ENCODE measurements at places on chromosomes 6 and 20.

DNA sequence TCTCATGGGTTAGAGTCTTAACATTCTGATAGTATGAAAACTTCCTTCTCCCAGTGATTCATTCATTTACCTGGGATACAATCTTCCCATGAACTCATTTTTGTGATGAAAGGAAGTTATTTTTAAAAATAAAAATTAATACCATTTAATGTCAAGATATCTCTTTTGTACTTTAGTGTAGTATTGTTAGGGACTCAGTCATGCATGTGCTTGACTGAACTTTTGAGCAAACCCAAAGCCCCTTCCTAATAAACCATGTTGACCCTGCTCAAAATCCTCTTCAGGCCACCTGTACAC is 52.4 kb downstream of the RNF217 start:
- no peak for DNase-seq

DNA sequence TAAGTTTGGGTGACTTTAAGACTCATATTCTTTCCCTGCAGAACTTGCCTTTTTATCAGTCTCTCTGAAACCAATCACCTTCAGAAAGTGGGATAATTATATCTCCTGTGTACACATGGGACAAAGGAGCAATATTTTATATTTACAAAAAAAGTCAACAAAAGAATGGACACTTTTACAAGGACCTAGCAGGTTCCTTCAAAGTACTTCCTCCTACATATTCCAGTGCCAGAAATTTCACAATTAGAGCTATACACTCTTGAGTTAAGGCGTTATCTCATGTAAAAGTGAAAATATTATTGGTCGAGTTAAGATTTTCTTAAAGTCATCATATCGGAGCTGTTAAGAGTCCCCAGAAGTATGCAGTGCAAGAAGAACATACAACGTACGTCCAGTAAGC is 98.9 kb upstream of the MAFB start:
- DNase-seq, result no peak

DNA sequence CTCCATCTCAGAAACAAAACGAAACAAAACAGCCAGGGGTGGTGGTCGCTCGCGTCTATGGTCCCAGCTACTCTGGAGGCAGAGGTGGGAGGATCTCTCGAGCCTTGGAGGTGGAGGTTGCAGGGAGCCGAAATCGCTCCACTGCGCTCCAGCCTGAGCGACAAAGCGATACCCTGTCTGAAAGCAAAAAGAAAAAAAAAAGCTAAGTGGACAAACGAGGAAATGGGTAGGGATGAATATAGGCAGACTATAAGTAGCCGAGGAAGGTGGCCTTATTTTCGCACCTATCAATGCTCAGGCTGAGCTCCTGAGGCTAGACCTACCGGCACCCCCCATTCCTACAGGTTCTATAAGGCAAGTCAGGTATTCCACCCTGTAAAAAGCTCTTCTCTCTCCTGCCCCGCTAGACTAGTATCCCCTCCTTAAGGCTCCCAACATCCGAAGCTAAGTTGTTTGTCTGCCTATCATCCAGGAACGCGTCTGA is 650 bp upstream of the CASP8AP2 start:
- no peak for DNase-seq

DNA sequence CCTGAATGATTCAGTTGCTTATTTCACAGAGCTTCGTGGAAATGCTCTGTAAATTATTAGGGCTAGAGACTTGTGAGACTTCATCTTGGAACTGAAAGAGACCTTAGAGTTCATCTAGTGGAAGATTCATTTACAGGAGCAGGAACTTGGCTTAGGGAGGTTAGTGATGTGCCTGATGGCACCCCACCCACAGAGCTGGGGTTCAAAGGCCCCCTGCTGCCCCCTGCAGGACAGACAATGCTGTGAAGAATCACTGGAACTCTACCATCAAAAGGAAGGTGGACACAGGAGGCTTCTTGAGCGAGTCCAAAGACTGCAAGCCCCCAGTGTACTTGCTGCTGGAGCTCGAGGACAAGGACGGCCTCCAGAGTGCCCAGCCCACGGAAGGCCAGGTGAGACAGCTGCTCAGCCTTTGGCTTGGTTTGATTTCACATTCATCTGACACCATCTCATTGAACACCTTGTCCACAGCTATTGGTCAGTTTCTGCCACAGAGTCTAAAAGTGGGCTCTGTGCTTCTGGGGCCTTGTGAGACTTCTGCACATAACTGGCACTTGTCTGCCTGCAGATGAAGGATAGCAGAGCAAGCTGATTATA is 25.1 kb downstream of the MYBL2 start:
- peak; percentile 27 for DNase-seq

DNA sequence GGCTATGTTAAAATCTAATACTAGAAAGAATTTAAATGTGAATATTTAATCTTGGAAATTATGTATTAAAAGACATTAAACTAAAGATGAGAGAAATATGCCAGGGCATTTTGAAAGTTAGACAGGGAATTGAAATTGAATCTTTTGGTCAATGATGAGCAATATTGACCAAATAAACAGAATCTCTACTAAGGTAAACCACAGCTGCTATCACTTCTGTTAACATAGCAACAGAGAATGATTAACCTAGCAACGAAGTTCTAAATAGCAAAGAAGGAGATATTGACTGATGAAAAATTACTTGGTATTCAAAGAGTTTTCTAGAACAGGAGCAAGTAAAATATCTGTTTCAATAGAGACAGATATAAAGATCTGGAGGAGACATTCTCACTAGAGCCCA is 45.2 kb upstream of the RSPO3 start:
- no peak for DNase-seq

GRCh38 chr20:38032585-38033329 is 499 bp downstream of the TTI1 start:
- DNase-seq, result no peak

DNA sequence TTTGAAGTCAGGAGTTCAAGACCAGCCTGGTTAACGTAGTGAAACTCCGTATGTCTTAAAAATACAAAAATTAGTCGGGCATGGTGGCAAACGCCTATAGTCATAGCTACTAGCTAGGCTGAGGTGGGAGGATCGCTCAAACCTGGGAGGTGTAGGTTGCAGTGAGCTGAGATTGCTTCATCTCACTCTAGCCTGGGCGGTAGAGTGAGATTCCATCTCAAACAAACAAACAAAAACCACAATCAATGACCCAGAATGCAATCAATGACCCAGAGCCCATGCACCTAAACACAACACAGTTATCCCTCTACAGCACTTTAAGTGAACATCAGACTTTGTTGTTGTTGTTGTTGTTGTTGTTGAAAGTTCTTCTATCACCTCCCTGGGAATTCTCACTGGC is 77.9 kb downstream of the MYB start:
- no peak for DNase-seq

DNA sequence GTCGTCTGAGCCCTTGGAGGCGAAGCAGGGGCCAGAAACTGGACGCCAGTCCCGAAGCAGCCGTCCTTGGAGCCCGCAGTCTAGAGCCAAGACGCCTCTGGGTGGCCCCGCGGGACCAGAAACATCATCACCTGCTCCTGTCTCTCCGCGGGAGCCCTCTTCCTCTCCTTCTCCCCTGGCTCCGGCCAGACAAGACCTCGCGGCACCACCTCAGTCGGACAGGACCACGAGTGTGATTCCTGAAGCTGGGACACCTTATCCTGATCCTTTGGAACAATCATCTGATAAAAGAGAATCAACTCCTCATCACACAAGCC is 416 bp downstream of the RSPH4A start:
- DNase-seq, result no peak

DNA sequence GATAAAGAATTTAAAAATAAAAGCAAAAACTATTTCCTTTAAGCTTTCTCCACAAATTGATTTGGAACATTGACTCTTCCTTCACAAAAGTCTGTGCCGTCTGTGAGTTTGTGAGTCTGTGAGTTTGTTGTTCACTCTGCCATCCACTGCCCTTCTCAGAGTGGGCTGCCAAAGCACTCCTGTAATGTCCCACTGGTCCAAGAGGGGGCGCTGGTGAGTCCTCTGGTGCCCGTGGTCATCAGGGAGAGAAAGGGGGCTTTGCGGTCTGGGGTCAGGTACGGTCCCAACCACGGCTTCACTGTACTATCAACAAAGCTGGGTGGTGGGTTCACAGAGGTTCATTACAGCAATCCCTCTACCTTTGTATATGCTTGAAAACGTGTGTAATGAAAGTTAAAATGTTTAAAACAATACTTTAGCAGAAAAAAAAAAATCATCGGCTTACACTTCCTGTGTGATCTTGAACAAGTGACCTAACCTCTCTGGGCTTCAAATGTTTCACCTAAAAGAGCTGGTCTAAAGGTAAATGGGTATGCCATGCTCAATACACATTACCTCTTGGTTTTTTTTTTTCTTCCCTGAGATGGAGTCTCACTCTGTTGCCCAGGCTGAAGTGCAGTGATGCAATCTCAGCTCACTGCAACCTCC is 5.6 kb upstream of the ANKRD60 start:
- DNase-seq, result no peak

GRCh38 chr6:17945111-17945510 is 42.3 kb downstream of the KIF13A start:
- no peak for DNase-seq

DNA sequence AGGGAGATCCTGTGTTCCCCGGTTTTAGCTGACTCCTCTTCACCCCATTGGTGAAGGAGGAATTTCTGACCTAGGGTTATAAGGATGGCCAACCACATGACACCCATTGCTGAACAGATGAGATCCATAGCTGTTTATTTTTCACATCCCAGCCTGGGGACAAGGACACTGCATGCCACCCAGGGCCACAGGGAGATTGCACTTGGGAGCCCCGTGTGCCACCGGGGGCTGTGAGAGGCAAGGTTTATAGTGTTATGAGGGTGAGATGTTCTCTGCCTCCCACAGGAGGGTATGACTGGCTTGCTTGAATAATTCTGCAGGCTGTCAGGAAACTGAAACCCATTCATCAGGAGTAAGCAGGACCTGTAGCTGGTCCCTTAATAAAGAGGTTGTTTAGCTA is 14.7 kb upstream of the SLPI start:
- no peak for DNase-seq

- DNase-seq, result no peak
Observed at GRCh38 chr20:24531631-24532419, 62.4 kb downstream of the SYNDIG1 start.

- no peak for DNase-seq
Observed at GRCh38 chr20:24051160-24051559, 62.6 kb upstream of the GGTLC1 start.

GRCh38 chr6:157791450-157791849 is 31.6 kb upstream of the SNX9 start:
- no peak for DNase-seq

GRCh38 chr6:131107151-131107550 is 28.1 kb upstream of the AKAP7 start:
- DNase-seq, result no peak

GRCh38 chr6:149935668-149936067 is 6.1 kb upstream of the ULBP2 start:
- DNase-seq, result no peak

GRCh38 chr6:113903666-113904330 is 46.7 kb downstream of the MARCKS start:
- DNase-seq, result no peak

DNA sequence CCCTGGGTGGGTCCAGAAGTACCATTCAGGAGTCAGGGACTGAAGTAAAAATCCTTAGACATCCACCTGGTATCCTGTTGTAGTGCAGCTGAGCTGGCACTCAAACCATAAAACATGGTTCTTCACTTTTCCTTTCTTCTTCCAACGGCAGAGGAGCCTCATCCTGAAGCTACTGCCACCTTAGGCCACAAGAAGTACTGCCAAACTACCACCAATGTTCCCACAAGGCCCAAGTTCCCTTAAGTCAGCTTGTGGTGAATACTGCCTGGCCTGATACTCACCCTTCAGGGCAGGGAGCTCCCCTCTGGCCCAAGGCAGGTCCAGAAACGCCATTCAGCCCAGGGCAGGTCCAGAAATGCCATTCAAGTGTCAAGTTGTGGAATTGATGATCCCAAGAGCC is 1053.4 kb upstream of the CITED2 start:
- no peak for DNase-seq

DNA sequence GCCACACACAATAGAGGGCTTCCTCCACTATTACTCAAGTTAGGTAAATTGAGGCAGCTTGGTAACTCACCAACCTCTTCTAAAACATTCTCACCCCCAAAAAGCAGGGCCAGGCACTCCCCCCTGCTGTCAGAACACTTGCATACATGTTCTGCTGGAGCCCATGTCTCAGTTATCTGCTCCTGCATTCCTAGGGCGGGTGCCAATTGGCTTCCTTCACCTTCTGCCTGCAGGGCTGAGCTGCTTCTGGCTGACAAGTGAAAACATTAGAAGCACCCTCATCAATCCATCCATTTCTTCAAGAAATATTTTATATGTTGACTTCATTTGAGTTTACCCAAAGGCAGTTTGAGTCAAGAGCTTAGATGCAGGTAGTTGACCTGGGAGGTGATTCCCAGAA is 4.5 kb upstream of the ENTPD6 start:
- DNase-seq, result no peak

- no peak for DNase-seq
Observed at GRCh38 chr6:1395941-1396908, 6.8 kb downstream of the FOXF2 start.

GRCh38 chr20:50658804-50659380 is 32.5 kb downstream of the RIPOR3 start:
- DNase-seq, result no peak

- no peak for DNase-seq
Observed at GRCh38 chr6:26554447-26554696, 16.2 kb downstream of the HMGN4 start.

GRCh38 chr6:17653198-17653882 is 53.2 kb downstream of the FAM8A1 start:
- DNase-seq, result no peak

- DNase-seq, result no peak
Observed at GRCh38 chr6:36297511-36297910, 27.7 kb downstream of the PNPLA1 start.

GRCh38 chr6:22036275-22036674 is 260.6 kb downstream of the PRL start:
- DNase-seq, result peak; percentile 7

GRCh38 chr6:9131201-9131600 is 695.9 kb upstream of the SLC35B3 start:
- DNase-seq, result no peak

- peak; percentile 39 for DNase-seq
Observed at GRCh38 chr6:30942338-30943060, 1.7 kb downstream of the MUCL3 start.

- no peak for DNase-seq
Observed at GRCh38 chr20:51022227-51022802, 592 bp downstream of the KCNG1 start.

- DNase-seq, result no peak
Observed at GRCh38 chr20:11716239-11716944, 201.3 kb upstream of the BTBD3 start.

GRCh38 chr6:52009466-52010140 is 77.8 kb downstream of the PKHD1 start:
- no peak for DNase-seq

DNA sequence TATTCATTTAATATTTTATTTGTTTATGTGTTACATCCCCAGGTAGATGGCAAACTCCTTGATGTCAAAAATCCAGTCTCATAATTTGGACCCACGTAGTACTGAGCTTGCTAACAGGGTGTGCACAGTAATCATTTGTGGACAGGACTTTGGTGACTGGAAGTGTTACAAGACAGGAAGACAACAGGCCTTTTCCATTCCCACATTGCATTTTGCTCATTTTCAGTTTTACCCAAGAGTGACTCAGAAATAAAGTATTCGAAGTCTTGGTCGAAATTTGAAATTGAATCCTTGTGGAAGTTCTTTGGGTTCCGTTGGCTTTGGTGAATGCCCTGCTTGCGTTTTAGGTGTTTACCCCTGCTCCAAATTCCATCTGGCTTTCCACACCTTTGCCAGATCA is 63.0 kb upstream of the THBS2 start:
- DNase-seq, result no peak

GRCh38 chr6:142544199-142544838 is 242.5 kb downstream of the ADGRG6 start:
- no peak for DNase-seq

- no peak for DNase-seq
Observed at GRCh38 chr6:114649298-114649697, 306.5 kb upstream of the HS3ST5 start.
